KG1 (cell line): ENCODE measurements at places on chromosomes 3 and 15.
A peak's percentile ranks its signal among the peaks of the same experiment; 100 is the strongest.

DNA sequence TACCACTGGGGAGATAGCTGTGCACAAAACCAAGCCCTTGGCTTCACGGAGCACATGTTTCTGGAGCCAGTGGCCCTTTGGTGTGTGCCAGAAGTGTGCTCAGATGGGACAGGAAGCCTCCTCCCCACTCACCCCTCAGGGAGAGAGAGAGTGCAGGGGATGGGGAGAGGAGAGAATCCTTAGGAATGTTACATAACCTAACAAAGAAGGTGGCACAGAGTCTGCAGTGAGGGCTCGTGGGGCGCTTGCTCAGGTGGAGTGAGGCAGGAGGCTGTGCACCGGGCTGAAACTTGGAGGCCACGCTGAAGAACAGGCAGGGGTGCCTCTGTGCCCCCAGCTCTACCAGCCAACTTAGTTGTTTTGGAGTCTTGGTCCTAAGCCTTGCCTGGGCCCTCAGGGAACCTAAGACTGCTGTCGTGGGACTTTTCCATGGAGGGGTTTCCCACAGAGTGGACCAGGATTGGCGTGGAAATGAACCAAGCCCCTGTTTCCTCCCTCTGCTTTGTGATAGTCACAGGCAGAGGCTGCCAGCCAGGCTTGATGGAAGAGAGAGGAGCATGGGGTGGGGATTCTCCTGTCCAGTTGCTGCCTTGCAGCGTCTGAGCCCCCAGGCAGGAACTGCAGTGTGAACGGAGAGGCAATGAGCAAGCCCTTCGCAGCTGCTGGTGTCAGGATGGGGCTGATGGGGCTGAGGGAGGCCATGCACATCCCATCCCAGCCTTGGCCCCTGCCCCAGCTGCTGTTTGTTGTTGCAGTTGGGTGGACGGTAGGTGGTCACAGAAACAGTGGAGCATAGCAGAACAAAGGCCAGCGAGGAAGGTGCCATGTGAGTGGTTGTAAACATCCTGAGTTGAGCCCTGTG, 32.7 kb downstream of the PDIA5 start:
- no peak for DNase-seq

DNA sequence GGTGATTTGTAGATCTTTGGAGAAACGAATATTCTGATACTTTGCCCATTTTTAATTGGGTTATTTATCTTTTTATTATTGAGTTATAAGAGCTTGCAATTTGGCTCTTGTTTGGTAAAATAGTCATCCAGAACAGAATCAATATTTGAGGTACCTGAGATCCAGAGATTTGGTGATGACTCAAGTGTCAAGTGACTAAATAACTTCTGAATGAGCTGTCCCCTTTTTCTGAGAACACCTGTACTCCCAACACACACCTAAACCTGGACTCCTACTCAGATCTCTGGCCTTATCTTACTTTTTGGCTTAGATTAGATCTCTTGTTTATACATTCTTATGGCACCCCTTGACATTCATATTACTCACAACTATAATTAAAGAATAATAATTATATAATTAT, 3.1 kb upstream of the TRA2B start:
- no peak for DNase-seq

- DNase-seq: no peak
These were observed 57.4 kb downstream of the ABHD5 start for GRCh38 chr3:43748179-43748578.

DNA sequence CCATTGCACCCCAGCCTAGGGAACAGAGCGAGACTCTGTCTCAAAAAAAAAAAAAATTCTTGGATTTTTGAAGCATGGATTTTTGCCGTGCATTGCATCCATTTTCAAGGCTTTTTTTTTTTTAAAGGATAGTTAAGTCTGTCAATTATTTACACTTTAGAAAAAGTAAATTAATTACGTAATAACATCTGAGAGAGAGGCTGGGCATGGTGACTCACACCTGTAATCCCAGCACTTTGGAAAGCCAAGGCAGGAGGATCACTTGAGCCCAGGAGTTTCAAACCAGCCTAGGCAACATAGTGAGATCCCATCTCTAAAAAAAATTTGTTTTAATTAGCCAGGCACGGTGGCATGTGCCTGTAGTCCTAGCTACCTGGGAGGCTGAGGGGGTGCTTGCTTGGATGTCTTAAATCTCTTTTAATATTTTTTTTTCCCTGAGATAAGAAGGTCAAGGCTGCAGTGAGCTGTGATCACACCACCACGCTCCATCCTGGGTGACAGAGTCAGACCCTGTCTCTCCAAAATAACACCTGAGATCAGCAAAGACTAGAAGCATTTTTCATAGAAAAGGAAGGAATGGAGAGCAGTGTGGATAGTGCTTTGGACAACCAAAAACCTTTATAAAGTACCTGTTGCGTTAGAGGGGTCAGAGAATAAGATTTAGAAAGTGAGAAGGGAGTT, 6.8 kb upstream of the SENP7 start:
- no peak for DNase-seq

- no peak for DNase-seq
These were observed 24.8 kb downstream of the GLCE start for GRCh38 chr15:69185216-69185615.

GRCh38 chr3:160451602-160452001, 2.0 kb upstream of the TRIM59 start:
- DNase-seq: no peak

DNA sequence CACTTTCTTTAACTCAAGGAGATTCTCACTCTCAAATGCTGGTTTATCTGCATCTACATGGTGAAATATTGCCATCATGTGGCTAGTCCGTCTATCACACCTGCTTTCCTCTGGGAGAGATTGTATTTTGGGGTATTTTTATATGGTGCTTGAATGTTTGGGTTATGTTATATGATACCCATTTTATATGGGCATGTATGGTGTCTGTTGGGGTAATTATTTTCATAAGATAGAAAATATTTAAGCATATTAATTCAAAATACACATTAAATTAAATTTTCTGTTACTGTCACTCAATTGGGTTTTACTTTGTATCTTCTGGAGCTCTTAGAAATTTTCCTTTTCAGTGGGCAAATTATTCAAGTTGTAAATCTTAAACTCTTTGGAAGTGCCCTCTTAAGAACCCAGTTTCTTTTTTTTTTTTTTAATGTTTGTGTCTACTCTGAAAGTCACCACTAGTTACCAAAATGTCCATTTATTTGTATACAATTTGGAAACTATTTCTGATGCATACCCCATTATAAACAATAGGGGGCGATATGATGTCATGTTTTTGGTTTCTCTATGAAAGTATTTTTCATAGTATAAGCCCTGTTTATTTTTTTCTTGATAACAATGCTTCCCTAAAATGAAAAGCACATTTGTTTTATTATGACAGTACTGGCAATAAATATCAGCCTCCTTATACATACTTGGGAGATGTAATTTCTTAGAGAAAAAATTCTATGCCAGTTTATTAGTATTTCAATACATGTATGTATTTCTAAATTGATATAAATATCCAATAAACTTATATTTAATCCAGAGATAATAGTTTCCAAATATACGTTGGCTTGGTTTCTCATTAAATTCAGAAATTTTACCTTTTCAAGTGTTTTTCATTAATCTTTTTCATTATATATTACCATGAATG, 36.1 kb upstream of the PLSCR5 start:
- DNase-seq: peak; percentile 18
